Pulmonary artery endothelial cell (primary cell): ENCODE measurements at places on chromosomes 2 and 18. TPM values are rescaled to one million over a fixed set of nuclear protein-coding genes. Genes with fewer than 3 reads are reported as not detected.

The GATA6 gene
- 10.5 and 11.9 TPM in 2 replicates for total RNA-seq

The NYAP2 gene
- total RNA-seq, result not detected in 2 replicates

The KIF1A gene
- 0.07 TPM in 1 of 2 replicates, not detected in the other for total RNA-seq

The DTYMK gene
- total RNA-seq, result 48.2 and 64.2 TPM in 2 replicates

The ANKRD30BL gene
- total RNA-seq, result not detected in 2 replicates

The SLC40A1 gene
- 15.6 and 109 TPM in 2 replicates for total RNA-seq

The EFR3B gene
- total RNA-seq, result 0.28 and 0.40 TPM in 2 replicates

The SPEG gene
- 0.39 and 1.8 TPM in 2 replicates for total RNA-seq

The GDF7 gene
- 11.1 and 42.0 TPM in 2 replicates for total RNA-seq

The ABCB11 gene
- total RNA-seq, result 0.26 and 0.74 TPM in 2 replicates

The CELF4 gene
- not detected in 2 replicates for total RNA-seq

The ARHGEF33 gene
- 0.07 and 0.11 TPM in 2 replicates for total RNA-seq

The CPLX4 gene
- not detected in 2 replicates for total RNA-seq

The CIAO1 gene
- total RNA-seq, result 96.7 and 106 TPM in 2 replicates

The NETO1 gene
- total RNA-seq, result not detected in 2 replicates

The PSMA8 gene
- total RNA-seq, result not detected in 2 replicates
